ENCODE measurements at places on chromosomes 7 and 10.

DNA sequence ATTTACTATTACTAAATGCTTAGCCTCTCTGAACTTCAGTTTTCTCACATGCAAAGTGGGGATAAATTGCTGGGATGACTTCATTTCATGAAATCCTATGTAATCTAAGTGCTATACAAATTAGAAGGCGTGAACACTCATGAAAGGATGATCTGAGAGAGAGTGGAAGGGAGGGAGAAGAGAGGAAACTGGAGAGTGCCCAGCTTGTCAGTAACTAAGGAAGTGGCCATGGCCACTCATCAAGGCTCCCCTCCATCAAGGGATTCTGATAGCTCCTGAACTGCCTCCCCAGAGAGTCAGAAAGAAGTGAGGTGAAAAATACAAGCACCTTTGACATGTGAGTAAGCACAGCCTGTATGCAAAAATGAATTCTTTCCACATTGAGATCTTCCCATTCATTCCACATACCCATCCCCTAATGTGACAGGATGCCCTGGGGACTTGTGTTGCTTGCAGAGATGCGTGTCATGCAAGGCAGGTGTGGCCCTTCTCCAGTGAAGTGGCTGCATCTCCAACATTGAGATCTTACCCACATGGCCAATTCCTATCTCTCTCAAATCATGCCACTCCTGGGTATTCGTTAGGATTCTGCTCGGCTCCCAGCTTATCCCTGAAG, 76.5 kb upstream of the ITPRID1 start:
- DNase-seq = no peak

- DNase-seq = peak; percentile 56
Measured at GRCh38 chr7:131654668-131655326, 98.4 kb upstream of the PODXL start.

- no peak for DNase-seq
Measured at GRCh38 chr10:129846991-129847391, 117.1 kb downstream of the EBF3 start.

DNA sequence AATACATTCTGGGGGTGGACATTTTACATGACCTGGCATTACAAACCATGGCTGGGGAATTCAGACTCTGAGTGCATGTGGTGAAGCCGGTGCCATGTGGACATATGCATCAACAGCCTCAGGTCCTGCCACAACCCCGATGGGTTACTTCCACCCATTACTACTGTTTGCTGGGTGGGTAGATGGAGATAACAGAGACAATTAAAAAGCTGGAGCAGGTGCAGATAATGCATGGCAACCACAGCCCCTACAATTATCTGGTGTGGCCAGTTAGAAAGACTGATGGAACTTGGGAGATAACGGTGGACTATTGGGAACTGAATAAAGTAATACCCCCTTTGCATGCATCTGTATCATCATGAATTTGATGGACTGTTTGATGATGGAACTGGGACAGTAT, 21.6 kb upstream of the ADAMTS14 start:
- DNase-seq = no peak

- DNase-seq = no peak
Measured at GRCh38 chr7:1777122-1777521, 107.0 kb downstream of the ELFN1 start.

- no peak for DNase-seq
Measured at GRCh38 chr7:47521816-47522561, 59.9 kb downstream of the TNS3 start.

GRCh38 chr10:10460451-10460850, 557.2 kb upstream of the CELF2 start:
- no peak for DNase-seq

DNA sequence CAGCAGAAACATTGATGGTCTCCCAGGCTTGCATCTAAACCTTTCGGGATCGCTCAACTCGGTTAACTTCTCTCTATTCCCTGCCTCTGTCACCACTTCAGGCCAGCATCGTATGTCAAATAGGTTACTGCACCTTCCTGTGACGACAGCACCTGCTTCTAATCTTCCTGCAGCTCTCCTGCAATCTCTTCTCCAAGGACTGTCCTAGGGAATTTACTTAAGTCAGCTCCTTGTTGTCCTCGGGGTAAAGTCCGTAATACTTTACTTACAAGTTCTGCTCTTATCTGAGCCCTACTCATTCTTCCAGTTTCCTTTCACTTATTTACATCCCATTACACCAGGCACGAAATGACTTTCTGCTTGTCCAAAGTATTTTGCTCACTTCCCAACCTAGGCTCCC, 372.7 kb upstream of the AKR1E2 start:
- DNase-seq = no peak

- peak; percentile 47 for DNase-seq
Measured at GRCh38 chr10:118732245-118733165, 22.3 kb downstream of the CACUL1 start.

DNA sequence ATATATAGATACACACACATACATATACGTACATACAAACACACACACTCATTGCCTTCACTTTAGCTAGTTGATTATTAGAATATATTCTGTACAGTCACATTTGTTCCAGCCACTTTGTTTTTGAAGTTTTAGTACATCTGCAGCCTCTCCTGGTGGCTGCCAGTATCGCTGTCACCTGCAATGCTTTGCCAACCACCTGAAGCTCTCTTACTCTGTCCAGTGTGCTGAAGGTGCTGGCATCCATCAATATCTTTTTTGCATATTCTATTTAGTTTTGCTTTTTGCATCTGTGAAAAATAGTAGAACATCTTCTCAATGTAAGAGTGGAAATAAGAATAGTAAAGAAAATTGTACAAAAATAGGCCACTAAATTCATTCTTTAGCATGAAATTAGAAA, 388.6 kb downstream of the EXOC4 start:
- no peak for DNase-seq

DNA sequence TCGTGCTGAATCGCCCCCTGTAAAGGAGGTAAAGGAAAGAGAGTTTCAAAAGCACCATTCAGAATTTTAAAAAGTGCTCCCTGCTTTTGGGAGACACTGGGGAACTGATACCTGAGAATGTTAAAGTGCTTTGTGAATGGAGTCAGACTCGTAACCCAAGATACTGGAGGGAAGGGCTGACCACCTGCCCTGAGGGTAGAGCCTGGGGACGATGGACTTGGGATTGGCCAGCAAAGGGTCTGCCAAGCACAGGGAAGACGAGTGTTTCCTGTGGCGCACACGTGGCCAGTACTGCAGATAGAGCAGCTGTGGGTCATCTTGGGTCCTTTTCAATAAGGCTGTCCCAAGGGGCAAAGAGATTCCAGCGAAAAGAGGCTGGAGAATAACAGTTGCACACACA, 1284.1 kb upstream of the AUTS2 start:
- DNase-seq = no peak

DNA sequence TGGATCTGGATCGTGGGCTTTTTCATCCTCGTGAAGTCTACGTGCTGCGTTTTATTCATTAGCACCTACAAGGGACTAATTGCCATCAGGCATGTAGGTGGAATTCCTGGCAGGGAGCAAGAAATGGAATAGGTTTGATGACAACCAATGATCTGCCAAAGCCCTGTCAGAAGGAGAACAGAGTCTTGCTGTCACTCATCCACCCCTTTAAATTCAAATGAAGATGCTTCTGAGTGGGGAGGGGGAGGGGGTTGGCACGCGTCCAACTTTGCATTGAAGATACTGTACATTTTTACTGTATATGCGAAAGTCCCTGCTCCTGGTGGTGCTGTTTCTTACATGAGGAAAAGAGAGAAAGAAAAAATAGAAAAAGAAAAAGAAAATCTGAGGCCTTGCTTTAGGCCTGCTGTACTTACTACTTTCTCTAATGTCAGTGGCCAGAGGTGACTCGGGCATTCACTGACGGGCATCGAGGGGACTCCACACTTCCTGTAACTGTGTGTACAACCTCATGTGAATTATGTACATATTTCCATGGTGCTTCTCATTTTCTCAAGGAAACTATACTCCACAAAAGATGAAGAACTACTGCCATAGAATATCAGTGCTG, 569.1 kb downstream of the INHBA start:
- DNase-seq = no peak

DNA sequence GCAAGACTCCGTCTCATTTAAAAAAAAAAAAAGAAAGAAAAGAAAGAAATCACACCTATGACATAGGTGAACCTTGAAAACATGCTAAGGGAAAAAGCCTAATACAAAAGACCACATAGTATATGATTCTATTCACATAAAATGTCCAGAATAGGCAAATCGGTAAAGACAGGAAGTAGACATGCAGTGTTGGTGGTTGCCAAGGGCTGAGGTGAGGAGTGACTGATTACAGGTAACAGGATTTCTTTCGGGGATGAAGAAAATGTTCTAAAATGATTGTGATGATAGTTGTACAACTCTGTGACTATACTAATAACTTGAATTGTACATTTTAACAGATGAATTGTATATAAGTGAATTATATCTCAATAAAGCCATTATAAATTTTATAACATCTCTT, 3.3 kb downstream of the XPNPEP1 start:
- no peak for DNase-seq

DNA sequence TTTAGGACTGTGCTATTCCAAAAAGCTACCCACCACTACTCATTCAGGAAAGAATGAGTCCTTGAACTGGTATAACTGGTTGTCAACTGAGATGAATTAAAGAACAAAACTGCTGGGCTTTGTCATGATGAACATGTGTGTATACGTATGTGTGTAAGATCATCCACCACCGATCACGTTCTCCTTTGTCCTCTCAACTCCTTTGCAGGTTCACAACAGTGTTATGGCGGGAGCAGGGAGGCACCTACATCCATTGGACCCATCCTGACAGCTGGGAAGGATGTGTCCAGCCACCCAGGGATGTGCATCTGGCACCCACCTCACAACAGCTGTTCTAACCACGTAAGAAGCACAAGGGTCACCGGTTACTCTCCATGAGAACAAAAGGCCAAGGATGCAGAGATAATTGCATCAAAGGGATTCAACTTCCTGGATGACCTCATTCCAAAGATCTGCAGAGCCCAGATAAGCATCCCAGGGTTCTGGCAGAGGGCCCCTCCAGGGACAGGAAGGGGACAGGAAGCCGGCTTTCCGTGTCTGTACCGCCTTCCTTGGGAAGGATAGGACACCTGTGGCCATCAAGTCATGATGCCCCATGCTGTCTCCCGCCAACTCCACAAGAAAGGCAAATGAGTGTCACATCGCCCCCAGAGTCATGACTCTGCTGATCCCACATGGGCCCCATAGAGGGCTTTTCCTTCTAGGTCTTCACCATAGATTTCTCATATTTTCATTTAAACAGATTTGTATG, 66.1 kb downstream of the STEAP1B start:
- DNase-seq = no peak

DNA sequence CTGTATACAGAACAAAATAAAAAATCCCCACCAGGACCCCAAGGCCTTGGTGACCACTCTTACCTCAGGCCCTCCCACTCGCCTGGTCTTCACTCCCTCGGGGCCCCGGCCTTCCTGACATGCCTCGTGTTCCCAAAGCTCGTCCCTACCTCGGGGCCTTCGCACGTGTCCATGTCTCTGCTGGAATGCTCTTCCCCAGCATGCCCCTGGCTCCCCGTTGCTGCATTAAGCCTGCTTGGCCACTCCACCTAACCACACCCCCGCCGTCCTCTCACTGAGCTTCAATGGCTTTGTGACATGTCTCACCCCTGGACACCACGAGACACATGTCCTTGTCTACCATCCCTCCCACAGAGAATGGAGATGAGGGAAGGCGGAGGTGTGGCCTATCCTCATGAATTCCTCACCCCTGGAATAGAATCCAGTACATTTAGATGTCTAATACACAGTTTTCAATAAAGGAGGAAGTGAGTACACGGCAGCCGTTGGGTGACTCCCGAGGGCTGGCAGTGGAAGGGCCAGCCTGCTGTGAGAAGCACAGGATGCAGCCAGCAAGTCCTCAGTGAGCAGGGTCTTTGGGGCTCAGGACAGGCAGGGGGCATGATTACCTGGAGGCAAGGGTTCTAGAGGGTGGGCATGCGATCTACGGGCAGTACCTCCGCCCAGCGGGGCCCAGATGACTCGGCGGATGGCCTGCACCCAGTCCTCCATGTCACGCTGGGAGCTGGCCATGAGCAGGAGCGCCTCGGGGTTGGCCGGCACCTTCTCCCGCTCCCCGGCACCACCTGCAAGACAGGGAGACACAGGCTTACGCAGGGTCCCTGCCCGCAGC, 125.7 kb downstream of the ARHGAP22 start:
- DNase-seq = no peak

DNA sequence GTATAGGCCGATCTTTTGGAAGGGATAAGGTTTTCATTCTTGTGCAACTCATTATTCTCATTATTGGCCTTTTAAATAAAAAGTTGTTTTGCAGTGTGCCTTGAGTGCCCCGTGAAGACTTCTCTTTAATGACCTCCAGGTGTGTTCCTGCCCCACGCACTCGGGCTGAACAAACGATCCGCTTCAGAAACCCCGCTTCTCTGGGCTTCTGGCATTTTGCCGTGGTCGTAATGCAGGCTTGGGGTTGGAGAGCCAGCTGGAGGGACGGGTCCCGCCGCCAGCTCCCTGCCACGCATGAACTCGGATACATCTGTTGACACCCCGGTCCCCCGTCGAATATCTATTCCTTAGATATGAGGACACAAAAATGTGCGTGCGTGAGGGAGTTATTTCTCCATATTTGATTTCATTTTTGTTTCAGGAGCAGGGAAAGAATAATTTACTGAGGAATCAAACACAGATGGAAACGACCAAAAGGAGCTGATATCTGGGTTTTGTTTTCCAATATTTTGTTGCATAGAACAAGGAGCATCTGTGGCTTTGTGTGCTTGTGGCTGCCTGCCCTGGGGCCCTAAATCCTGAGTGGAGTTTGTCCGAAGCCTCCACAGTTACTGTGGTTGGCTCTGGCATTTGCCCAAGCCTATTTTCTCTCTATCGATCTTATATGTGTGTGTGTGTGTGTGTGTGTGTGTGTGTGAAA, 17.0 kb upstream of the TTYH3 start:
- DNase-seq = no peak

DNA sequence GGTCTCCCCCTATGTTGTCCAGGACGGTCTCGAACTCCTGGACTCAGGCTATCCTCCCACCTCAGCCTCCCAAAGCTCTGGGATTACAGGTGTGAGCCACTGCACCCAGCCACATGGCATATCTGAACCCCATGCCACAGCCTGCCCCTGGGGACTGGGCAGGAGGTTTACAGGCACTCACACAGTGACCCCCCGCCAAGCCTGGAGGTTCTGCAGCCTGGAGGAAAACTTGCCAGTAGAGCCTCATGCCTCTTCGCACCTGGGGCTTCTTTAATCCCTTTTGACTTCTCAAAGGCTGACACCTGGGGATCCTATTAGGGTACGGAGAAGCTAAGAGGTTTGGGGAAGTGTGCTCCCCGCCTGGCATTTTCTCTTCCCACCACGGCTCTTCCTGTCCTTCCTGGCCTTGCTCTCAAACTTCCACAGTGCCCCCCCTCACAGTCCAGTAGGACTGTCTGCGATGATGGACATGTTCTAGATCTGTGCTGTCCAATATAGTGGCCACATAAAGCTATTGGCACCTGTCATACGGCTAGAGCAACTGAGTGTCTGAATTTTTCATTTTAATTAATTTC, 11.4 kb upstream of the KCP start:
- DNase-seq = no peak

GRCh38 chr10:70457759-70458305, 16.4 kb upstream of the NODAL start:
- DNase-seq = no peak

- no peak for DNase-seq
Measured at GRCh38 chr7:27091941-27092818, 3.6 kb downstream of the HOXA1 start.

All from hematopoietic multipotent progenitor cell treated with erythropoietin and hydrocortisone succinate and interleukin-3 and kit ligand, for 17 days (in vitro differentiated cells).